Hypothalamus (tissue), 51 donors: ENCODE measurements at places on chromosomes 1 and 21.

DNA sequence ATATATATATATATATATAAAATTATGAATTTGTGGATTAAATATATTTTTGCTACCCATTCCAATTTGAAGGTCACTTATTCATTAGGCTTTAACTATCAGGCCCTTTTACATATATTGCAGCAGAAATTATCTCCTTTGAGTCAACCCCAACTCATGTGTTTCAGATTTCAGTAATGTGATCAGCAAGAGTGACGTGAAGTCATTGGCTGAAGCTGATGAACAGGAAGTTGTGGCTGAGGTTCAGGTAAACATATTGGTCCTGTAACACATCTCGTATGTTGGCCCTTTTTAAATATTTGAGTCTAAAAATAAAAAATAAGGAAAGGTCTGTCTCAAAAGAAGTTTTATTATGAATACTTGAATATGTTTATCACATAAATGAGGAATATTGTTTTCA is 8.5 kb downstream of the VPS45 start:
- DNase-seq = no peak

DNA sequence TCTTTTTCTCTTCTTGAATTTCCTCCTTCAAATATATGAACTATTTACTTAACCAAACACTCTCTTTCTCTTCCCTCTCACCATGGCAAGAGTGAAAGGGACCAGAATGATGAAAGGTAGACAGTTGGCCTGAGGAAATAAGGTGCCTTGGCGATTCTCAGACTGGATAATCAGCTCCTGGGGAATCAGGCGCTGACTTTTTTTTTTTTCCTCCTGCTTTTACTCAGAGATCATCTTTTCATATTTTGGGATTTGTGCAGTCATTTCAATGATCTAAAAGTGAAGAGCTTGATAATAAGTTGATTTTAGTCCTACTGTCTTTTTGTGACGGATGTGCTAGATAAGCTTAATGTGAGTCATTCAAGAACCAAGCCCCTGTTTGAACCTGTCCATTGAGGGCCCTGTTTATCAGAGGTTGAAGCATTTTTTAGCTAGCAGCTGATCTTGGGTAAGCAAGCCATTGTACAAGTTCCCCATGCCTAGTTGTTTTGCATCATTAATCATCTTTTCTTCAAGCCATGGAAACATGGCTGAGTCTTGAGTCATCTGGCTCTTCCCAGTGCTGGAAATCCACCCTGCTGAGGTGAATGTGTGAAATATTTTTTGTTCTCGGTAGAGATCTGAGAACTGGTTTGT is 40.8 kb downstream of the ITSN1 start:
- no peak for DNase-seq

- DNase-seq = no peak
Measured at GRCh38 chr21:14308234-14308633, 74.7 kb downstream of the HSPA13 start.

DNA sequence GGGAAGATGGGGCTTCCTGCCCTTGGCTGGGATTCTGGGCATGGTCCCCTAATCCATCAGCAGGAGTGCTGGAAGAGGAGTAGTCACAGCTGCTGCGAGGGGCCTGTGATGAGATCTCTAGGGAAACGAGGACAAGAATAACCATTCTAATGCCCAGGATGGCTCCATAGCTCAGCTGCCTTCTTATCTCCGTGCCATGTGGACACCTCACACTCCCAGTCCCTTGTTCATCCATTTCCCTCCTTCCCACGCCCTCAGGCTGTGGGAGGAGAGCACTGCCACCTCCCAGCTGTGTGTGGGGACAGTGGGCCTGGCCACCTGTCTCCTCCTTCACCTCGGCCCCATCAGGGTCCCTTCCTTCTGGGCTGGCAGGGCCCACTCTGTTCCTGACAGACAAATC is 16.1 kb upstream of the ETV3 start:
- DNase-seq = no peak

GRCh38 chr1:102099916-102100315 is 103.2 kb upstream of the OLFM3 start:
- DNase-seq = no peak

DNA sequence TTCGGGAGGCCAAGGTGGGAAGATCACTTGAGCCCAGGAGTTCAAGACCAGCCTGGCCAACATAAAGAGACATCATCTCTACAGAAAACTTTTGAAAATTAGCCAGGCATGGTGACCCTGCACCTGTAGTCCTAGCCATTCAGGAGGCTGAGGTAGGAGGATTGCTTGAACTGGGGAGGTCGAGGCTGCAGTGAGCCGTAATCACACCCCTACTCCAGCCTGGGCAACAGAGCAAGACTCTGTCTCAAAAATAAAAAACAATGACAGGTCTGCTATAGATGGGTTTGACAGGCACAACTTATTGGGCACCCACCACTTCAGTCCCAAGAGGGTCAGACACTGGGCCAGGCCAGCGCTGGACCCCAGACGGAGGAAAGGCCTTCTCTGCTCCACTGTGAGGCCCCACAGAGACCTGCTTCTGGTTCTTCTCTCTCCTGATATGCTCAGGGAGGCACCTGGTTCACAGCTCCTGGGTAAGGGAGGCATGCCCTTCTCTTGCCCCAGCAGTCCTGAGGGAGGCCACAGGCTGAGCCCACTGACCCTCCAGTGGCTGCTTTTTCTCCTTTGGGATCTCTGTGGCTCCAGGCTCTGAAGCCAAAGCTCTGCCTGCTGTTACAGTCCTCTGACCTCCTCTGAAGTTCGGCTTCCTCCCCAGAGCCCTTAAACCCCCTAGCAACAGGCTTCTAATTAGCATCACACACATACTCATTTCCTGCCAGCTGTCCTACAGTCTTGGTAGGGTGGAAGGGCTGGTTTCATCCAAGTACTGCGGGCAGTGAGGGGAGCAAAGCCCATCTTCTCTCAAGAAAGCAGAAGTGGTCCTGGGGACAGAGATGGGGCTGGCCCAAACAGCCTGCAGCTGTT is 14.4 kb downstream of the S100A16 start:
- DNase-seq = no peak

DNA sequence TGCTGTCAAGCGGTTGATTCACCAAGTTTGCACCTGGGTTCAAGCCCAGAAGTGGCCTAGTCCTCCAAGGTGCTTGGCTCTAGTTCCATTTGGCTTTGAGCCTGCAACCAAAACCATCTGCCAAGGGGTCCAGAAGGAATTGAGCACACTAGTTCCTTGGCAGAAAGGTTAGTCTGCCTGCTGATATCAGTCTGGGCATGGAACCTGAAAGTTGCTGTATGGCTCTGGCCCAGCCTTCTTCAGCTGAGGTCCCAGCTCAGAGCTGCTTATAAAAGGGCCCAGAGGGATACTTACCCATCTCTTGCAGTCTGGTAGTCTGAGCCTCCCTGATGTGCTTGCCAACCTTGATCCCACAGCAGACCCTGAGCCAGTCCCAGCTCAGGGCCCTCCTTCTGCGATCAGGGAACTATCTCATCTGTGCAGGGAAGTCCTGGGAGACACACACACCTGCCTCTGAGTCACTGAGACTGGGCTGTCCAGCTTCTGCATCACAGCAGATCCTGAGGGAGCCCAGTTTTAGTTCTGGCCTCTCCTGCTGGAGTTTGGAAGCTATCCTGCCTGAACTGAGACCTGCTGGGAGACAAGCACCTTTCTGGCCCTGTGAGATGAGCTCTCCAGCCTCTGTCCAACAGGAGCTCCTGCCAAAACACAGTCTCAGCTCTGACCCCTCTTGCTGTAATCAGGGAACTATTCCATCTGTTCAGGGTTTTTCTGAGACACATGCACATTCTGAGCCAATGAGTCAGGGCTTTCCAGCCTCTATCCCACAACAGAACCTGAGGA is 75.8 kb downstream of the CTH start:
- no peak for DNase-seq

GRCh38 chr1:22124592-22125229 is 18.2 kb downstream of the WNT4 start:
- DNase-seq = no peak
